ENCODE measurements at places on chromosomes 7 and 10.

DNA sequence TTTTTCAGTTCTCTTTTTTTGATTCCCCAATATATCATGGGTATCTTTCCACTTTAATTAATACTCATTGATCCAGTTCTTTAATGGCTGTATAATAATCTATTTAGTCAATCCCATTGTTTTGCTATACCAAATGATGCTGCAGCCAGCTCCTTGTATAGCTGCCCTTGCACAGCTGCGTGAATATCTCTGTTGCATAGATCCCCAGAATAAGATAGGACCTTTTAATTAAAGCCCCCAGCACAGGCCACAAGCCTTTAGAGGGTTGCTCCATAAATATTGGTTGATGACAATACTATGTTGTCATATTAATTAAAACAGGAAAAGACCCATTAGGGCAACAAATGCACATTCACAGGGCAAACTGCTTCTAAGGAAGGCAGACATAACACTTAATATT is 57.9 kb downstream of the BUB3 start:
- no peak for DNase-seq

- no peak for DNase-seq
These were observed 94.6 kb downstream of the ADARB2 start for GRCh38 chr10:1642600-1643160.

DNA sequence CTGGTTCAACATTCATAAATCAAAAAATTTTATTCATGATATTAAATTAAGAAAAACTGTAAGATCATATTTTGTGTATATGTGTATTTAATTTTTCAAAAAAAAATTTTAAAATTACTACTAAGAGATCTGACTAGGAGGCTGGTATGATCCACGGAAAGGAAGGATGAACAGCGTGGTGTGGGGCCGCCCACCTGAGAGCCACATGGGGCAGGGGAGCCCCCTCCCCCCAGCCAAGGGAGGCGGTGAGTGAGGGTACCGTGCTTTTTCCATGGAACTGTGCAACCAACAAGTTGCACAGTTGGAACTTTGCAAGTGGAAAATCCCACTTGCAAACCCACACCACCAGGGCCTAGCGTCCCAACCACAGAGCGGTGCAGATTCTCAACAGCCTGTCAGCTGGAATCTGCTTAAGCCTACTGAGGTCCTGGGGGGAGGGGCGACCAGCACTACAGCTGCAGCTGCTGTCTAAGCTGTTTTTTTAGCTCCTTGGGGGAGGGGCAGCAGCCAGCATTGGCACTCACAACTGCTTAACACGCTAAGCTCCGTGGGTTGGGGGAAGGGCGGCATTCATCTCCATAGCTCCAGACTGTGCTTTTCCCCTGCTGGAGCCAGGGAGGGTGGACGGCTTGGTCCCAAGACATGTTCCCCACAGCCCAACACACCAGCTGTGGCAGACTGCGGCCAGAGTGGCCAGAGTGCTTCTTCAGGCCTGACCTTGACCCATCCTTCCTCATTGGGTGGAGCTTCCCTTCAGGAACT is 94.2 kb upstream of the IGFBP3 start:
- DNase-seq, result peak; percentile 40

DNA sequence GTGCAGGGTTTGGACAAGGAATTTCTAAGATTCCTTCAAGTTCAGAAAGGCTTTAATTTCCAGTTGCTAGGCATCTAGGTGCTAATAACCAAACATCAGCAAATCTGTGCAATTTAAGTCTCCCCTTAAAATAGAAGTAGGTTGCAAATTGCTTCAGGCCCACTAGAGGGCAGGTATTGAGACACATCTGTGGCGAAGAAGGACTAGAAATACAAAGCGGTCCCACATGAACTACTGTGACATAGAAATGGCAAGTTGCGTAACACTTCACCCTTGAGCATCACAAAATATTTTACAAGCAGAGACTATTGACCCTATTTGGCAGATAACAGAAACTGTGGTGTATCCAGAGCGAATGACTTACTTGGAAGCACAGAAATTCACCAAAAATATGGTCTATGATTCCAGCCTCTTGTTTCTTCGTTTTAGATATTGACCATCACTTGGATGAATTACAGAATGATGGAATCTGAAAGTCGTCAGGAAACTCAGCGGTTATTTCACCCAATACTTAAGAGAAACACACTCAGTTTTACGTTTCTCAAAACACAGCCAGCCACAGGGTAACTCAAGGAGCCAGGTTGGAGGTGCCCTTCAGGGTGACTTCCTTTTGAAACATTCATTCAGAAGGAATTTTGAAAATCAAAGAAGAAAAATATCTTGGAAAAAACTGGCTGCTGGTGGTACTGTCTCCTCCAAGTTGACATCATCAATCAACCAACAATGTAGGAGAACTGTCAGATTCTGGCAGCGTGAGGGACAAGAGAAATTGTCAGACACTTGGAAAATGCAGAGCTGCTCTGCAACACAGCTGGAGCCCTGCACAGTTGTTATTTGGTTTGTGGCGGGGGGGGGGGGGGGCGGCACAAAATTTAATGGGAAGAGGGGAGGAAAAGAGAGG is 256.3 kb upstream of the MINDY3 start:
- DNase-seq, result no peak

DNA sequence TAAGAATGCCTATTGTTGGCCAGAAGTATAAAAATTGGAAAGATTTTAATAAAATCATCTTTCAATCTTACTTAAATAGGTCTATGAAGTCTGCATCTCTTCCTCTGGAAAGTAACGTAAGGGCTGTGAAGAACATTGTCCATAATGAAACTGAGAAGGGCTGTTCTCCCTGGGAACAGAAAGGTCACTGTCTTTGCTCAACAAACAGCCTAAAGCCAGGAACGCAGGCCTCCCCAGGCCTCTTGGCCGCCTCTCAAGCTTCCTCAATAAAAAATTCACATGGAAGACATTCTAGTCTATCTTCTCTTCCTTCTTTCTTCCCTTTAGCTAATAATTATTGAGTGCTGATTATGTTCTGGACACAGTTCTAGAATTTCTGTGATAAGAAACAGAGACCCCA is 9.1 kb upstream of the IDI2 start:
- DNase-seq, result no peak
